ENCODE measurements at places on chromosomes 7 and 10.

DNA sequence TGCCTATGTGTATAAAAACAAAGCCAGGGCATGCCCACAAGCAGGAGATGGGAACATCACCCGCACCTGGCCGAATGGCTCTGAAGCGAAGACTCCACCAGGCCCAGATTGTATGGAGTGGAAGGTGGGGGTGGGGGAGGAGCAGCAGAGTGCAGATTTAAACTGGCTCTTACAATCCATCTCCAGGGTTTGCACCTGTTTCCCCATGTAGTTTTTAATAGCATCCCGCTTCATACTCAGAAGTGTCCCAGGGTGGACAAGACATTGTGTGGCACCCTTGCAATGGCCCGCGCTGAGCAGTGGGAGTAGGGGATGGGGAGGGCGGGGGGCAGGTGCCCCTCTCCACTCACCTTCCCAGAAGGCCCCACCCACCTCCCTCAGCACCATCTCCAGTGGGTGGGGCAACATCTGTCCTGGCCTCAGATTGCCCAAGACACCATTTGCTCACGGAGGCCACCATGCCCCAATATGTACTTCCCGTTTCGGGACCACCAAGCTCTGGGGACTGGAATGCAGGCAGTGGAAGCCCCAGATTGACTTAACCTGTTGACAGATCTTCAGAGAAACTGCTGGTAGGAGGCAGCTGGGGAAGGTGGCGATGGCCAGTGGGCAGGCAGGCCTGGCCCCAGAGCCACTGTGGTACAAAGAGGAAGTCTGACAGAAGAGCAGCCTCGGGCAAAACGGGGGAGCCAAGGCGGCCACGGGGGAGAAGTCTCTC lies 23.0 kb downstream of the VSIR start:
- DNase-seq, result no peak

- no peak for DNase-seq
Measured at GRCh38 chr10:118106426-118106825, 59.7 kb upstream of the RAB11FIP2 start.

DNA sequence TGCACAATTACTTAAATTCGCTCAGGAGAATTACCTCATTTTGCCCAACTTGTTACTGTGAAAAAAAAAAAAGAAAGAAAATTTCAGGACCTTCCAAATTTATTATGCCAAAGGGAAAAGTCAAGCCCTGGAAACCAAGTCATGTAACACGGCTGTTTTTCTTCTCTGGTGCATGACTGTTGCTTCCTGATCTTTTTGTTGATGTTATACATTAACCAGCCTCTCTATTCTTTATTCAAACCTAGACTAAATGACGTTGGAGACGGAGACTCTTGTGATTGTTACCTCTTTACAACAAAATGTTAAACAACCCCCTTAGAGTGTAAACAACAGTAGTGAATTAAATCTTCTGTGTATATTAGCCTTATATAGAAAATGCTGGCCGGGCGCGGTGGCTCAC lies 16.1 kb upstream of the ZC3HAV1 start:
- no peak for DNase-seq

DNA sequence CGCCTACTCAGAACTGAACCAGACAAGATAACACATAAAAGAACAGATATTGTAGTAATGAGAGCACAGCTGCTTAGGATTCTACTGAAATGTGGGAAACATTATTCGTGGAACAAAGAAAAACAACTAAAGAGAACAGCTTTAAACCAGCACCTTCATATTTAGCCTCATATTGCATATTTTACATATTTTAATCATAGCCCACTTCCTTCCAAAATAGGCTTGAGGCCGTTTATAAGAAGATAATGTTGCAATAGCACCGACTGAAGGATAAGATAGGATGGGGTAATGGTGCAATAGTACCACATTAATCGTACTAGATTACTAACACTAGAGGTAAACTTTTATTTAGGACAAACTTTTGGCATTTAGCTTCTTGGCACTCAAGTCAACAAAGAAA lies 71.3 kb downstream of the KCND2 start:
- no peak for DNase-seq

- DNase-seq, result no peak
Measured at GRCh38 chr7:52091996-52092395, 775.4 kb upstream of the COBL start.

GRCh38 chr10:58743466-58744115 lies 230.9 kb downstream of the BICC1 start:
- no peak for DNase-seq

DNA sequence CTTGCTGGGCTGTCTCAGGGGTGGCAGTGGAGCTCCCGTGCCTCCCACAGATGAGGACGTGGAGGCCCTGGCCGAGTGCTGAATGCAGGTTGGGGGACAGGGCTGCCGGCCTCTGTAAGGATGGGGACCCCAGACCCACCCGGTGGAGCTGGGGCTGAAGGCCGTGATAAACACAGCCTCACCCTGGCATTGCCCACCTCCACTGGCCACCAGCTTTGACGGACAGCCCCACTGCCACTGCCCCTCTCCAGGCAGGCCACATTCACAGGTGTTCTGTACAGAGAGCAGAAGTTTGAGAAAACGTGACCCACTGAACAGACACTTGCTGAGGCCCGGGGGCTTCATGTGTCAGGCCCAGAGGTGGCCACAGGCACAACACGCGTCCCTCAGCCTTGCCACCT lies 126.2 kb downstream of the LHPP start:
- no peak for DNase-seq

DNA sequence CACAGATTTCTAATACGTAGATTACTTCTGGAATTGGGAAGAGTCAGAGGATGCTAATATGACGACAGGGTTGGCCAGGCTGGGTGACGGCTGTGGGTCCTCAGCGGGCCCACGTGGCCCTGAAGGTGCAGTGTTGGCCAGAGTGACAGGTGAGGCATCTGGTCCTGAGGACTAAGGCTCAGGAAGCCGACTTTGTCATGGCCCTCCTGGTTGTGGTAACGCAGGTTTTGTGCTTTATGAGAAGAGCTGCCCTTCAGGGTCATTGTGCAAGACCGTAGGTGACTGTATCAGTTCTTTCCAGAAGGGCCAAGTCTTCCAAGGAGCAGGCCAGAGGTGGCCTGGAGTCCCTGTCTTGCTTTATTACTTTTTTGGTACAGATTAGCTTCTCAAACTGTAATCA lies 2.5 kb downstream of the EIF3B start:
- no peak for DNase-seq

DNA sequence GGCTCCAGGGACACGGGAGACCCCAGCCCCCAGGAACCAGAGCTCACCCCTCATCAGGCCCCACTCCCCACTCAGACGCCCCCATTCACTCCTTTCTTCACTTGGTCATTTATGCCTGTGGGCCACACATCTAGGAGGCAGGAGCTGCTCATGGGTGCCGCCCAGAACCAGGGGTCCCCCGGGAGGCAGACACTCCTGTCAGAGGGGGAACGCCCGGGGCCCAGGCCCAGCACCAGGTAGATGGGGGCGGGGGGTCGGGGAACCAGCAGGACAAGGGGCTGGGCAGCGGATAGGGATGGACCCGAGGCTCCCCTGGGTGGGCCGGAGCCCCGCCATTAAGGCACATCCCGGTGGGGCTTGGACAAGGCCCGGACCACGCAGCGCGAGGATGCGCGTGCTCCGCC lies 11.8 kb downstream of the CALY start:
- DNase-seq, result no peak

- DNase-seq, result no peak
Measured at GRCh38 chr7:78472519-78472918, 673.9 kb downstream of the PHTF2 start.

DNA sequence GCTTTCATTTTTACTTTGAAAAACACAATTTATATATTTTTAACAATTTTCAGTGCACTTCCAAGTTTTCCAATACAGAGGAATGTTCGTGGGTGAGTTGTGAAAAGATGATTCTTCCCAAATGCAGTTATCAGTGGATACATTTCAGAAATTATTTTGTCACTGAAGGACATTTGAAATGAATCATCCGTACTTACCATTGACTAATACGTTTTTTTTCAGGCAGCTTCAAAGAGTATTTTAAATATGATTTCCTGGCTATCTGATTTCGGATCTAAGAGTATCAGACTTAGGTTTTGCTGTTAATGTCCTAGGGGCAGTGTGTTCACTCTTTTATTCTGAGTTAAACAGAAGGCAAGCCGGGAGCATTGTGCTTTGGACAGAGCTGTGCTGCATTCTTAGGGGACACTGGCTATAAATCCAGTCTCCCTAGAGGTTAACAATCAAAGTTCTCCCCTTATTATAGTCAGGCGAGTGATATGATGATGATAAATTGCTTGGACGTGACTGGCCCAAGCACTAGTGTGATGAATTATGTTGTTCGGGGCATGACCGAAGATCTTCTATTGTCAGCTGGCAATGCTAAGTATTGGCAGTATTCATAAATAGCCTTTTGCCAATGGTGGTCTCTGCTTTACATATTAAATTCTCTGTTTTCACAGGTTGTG lies 4.5 kb downstream of the PTER start:
- DNase-seq, result no peak

DNA sequence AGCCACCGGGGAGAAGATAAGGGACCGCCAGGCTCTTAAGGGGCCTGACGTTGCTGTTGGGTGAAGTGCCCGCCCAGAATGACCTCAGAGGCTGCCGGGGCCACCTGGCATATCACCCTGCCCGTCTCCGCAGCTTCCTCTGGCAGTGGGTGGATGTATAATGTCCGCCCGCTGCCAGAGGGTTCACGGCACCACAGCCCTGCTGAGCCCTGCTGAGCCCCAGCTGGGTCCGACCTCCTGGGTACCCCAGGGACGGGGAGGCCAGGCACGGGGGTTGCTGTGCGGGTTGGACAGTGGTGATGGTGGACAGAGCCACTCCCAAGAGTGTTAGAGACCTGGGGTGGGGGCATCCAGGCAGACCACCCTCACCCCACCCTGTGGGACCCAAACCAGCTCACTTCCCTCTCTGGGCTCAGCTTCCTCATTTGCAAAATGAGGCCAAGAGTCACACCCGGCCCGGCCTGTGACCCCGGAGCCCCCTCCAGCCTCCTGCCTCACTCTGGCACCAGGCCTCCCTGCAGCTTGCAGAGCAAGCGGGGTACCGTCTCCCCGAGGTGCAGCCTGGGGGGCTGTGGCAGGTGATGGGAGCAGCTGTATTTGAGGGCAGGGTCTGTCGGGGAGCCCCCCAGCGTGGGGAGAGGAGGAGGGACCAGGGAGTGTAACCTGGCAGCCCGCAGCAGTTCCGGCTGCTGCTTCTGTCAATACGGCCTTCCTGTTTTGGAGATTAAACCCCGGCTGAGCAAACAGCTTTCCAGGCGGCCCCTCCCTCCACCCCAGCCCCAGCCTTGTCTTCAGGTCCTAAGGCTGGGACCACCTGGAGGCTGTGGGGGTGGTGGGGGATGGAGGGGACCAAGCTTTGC lies 8.4 kb upstream of the LFNG start:
- no peak for DNase-seq

GRCh38 chr10:72020914-72021809 lies 57.0 kb downstream of the CHST3 start:
- no peak for DNase-seq

- DNase-seq, result no peak
Measured at GRCh38 chr10:87991946-87992345, 128.5 kb downstream of the PTEN start.

GRCh38 chr10:114334301-114334700 lies 70.0 kb downstream of the AFAP1L2 start:
- no peak for DNase-seq

DNA sequence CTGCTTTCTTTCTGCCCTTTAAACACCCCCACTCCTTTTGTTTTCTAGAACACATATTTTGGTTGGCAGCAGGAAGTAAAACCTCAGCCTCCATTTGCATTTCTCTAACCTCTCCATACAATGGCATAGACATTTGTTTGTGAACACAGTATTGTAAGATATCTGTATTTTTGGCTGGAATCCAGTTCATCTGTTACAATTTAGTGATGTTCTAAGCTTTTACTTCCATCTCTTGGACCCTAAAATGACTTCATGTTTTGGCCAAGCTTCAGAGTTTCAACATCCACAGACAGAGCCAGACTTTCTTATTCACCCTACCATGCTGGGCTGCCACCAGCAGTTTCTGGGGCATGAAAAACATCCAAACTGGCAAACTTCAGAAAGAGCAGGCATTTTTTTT lies 21.1 kb upstream of the AUTS2 start:
- DNase-seq, result no peak

All from T-helper 2 cell treated with Interferon-gamma antibody and Interleukin-4, amounts not matched to agents 5 μg/mL and 100 μg/mL, for 36 hours (primary cell).